Suppressor macrophage treated with lipopolysaccharide for 1 hour (primary cell): ENCODE measurements at places on chromosomes 1 and 21.

DNA sequence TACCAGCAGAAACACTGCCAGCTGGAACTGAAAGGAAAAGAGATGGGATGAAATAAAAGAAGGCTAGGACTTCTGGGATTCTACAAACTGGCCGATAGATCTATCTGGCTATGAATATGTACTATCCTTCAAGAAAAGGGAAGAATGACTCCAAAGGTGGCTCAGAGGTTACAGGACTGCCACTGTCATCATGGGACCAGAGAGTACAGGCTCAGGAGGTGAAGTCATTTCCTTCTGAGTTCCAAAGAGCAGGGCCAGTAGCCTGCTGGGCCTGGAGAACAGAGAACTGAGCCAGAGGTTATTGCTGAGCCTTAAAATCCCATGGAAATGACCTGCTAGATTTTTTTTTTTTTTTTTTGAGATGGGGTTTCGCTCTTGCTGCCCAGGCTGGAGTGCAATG is 27.6 kb downstream of the ZNF496 start:
- DNase-seq, result peak; percentile 46

DNA sequence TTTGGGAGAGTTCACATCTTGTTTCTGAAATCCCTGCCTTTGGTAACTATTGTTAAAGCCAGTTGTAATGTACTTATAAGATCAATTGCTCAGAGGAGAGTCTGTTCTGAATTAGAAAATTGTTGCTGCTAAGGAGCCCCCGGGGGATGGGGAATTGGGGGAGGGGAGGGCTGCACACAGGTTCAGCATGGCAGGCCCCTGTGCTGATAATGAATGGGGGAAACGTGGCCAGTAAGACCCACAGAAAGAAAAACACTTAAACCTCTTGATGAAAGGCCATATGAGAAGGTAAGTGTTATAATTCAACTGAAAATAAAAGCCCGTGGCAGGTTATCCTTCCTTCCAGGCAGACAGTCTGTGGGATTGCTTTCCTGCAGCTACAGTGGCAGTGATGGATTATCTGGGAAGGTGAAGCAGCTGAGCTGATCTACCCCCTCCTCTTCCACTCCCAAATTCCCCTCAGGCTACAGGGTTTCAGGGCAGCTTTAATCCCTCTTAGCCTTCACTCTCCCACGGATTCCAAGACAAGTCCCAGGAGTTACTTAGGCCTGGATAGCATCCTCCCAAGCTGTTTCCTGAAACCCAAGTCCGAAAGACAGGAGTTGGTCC is 398.8 kb downstream of the TBX15 start:
- no peak for DNase-seq

- no peak for DNase-seq
These were observed 112.2 kb downstream of the RYR2 start for GRCh38 chr1:237154157-237154556.

- peak; percentile 45 for DNase-seq
These were observed at the start of gene RIPK4 for GRCh38 chr21:41766883-41767605. Gene RIPK4 (minus strand): TSS chr21:41767052. CDS start chr21:41767041, 11 bp downstream.

GRCh38 chr1:205053296-205053695 is 10.3 kb downstream of the CNTN2 start:
- DNase-seq, result no peak

GRCh38 chr1:119740896-119741780 is 27.6 kb downstream of the HMGCS2 start:
- no peak for DNase-seq

GRCh38 chr1:41978986-41979385 is 60.3 kb upstream of the HIVEP3 start:
- DNase-seq, result no peak

DNA sequence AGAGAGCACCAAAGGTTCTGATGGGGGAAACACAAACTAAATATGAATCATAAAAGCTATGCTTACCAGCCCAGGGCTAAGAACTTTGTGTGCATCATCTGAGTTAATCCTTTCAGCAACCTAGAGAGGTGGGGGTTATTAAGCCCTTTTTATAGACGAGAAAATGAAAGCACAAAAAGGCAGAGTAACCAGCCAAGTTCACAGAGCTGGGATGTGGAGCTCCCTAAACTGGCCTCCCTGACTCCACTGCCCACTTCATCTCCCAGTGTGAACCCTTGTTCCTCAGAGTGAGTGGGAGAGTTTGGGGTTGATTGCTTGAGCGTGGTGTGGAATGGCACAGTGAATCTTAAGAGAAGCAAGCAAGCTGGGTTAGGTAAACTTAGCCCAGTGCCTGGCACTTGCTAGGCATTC is 10.8 kb upstream of the BCAR3 start:
- peak; percentile 41 for DNase-seq

DNA sequence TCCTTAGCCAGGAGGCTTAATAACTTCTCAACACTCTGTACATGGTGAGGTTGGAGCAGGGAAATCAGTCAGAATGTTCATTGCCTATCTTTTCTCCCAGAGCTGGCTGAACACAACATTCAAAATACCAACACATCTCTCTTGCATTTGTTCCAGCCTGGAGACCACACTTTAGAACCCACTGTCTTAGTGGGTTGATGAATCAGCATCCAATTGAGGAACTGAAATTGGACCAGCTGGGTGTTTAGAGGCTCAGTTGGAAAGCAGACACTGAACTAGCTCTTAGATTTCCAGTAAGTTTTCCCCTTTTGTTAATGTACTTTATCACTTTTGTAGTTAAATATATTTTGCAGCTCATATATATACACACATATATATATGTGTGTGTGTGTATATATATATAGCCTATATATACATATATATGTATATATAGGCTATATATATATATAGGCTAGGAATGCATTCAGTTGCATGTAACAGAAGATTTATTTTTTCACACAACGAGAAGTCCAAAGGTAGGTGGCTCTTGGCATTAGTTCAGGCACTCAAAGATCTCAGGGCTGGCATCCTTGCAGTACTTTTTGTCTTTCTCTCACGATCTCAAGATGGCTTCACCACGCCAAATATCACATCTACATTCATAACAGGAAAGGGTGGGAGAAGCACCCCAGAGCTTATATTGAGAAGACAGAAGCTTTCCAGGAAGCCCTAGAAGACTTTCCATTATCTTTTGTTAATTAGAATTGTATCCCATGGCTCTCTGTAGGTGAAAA is 35.0 kb upstream of the HUNK start:
- peak; percentile 40 for DNase-seq

DNA sequence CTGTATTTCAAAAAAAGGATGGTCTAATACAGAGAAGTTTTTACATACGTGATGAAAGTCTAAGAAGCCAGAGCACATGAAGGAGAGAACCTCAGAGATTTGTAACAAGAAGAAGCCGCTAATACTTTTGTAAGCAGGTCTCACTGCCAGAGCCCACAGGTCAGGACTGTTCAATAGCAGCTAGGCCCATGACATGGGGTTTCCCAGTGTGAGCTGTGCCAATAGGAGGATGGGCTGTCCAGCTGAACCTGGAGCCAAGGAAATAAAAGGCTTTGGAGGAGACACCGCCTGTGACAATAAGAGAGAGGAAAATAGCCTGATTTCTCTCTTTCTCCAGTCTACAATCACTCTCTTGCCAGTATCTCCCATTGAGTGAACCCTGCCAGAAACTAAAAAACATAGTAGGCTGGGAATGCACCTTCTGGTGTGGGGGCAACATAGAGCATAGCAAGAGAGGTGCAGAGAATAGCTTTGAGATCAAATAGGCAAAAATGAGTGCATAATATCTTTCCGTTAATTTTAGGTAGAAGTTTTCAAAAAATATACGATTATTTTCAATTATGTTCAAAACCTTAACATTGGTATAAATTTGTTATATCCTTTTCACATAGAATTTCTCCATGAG is 360.3 kb downstream of the NEGR1 start:
- no peak for DNase-seq

DNA sequence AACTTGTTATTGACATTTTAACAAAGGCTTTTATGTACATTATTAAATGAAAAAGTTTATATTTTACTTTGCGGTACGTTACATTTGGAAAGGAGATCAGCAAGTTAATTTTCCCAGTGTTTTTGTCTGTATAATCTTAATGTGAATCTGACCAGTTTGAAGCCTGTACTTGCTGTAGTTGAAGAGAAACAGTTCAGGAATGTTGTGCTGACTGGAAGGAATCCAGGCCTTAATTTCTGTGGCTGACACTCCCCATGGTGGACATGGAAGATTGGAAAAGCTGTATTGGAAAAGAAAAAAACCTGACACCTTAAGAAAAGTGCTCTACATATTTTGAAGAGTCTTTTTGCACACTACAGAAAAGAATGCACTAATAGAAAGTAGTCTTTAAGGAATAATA is 15.5 kb downstream of the LEPR start:
- no peak for DNase-seq

GRCh38 chr1:159889821-159890252 is 10.1 kb downstream of the CFAP45 start:
- DNase-seq, result peak; percentile 85

GRCh38 chr1:226722901-226723656 is 16.0 kb downstream of the ITPKB start:
- DNase-seq, result no peak

DNA sequence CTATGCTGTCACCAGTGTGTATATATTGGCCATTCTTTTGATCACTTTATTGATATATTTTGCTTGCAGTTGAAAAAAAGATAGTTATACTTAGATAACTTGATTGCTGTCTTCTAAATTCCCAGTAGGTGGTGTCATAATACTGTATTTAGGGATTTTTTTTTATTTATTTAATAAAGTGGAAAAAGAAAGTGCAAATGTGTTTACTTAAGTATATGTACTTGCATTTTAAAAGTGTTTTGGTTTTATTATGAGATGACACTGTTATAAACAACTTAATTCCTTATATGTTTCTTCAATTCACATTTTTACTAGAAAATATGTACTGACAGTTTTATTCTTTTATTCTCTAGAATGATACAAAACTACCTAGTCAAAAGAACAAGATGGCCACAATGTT is 164.8 kb downstream of the USP25 start:
- DNase-seq, result no peak

GRCh38 chr1:226006686-226007085 is 7.5 kb upstream of the SDE2 start:
- DNase-seq, result no peak

DNA sequence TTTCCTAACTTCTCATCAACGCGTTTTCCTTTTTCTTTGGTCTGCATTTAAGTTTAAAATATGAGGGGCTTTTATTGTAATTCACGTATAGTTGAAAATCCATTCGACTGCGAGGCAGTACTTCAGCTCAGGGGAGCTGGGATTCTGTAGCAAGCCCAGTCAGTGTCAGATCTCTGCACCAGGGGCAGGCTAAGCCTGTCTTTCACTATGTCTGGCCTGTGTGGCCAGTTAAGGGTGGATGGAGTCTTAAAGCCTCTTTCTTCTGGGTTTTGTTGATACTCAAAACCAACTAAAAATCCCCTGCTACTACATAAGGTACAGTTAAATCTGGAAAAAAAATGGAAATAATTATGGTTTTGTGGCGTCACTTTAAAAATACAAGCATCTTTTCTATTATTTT is 124.7 kb downstream of the TYW3 start:
- no peak for DNase-seq

- DNase-seq, result peak; percentile 24
These were observed 93.6 kb downstream of the SNRPE start for GRCh38 chr1:203954788-203955552.

DNA sequence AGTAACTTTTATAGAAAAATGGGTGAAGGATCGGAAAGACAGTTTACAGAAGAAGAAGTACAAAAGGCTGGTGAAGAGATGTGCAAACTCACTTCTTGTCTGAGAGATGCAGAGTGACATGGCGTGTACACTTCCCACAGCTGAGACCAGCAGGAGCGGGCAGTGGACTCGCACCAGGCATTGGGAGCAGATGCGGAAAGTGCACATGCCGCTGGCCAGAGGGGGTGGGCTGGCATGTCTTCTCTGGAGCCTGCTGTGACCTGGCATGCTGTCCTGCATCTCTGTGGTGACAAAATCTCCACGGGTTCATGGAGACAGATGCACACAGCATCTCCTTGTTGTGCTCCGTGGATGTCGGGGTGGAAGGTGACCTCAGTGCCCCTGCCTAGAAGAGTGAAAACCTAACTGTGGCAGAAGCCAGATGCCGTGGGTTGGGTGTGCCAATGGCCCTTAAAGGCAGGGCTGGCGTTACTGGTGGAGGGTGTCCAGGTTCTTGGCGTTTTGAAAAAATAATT is 128.6 kb upstream of the COL6A1 start:
- no peak for DNase-seq

GRCh38 chr1:169348383-169349036 is 19.1 kb downstream of the NME7 start:
- DNase-seq, result peak; percentile 72

- DNase-seq, result peak; percentile 81
These were observed 19.7 kb downstream of the DPYD start for GRCh38 chr1:97901017-97901658.

DNA sequence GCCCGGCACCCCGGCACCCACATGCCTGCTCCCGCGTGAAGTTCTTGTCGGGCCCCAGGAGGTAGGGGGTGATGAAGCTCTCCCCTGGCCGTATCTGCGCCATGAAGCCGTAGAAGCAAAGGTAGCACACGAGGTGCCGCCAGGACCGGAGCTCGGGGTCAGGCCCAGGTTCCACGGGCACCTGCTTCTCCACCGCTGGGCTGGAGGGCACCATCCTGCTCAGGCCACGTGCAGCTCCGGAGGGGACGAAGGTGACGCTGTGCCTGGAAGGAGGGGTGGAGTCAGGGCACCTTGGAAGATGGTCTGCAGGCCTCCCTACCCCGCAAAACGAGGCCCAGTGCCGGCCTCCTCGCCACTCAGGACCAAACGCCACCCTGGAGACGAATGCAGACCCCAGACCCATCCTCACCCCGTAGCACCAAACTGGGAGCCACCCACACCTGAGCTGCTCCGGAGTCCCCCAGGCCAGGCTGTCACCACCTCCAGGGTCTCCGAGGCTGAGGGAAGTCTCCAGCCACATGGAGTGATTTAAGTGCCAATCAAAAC is 4.4 kb downstream of the SLC19A1 start:
- no peak for DNase-seq

DNA sequence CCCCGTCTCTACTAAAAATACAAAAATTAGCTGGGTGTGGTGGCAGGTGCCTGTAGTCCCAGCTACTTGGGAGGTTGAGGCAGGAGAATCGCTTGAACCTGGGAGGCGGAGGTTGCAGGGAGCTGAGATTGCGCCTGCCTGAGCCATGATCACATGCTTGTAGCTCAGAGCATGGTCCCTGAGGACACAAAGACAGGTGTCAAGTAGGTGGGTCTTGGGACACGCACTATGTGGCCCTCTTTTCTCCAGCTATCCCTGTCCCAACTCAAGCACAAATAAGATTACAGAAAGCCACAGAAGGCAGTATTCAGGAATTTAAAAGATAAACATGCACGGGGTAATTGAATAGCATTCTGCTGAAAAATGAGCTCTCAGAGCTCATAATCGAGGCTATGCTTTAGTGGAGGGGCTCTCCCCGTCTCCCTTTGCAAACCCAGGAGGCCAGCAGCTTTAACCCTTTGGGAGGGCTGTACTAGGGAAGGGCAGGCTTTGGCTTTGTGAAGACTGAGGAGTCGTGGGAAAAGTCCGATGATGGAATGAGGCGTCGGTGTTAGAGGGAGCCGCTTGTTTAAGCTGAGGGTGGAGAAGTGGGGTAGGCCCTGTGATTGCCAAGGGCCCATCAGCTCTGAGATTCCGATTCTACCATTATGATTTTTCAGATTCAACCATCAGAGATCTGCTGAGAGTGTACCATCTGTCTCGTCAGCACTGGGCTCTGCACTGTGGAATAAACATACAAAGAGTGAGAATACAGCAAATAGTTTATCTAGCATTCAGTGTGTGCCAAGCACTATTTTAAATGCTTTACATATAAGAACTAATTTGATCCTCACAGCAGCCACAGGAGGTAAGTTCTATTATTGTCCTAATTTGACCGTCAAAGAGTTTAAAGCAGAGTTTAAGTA is 59.7 kb upstream of the CD34 start:
- DNase-seq, result no peak
